ENCODE measurements at places on chromosomes 5 and 9. TPM values are rescaled to one million over a fixed set of nuclear protein-coding genes. Genes with fewer than 3 reads are reported as not detected.

Gene PCDH12
- total RNA-seq = 0.61 TPM

Gene OBP2B
- total RNA-seq = not detected

Gene RLN1
- total RNA-seq = not detected

DNA sequence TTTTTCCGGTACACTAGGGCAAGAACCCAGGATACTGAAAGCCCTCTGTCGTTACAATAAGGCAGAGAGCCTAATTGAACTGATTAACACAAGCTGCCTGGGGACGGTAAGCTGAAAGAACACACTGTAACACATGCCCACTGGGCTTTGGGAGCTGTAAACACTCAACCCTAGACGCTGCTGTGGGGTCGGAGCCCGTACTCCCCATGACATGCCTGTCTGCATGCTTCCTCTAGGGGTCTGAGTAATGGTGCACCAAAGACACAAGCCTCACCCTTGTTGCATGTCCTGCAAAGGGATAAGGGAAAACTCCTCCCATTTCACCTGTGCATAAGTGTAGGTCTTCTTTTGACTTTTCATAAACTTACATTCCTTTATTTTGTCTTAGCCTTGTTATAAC lies 194.0 kb downstream of the FBXL7 start:
- no peaks in the 10 kb centered on the region for H3K27me3 ChIP-seq
- H3K36me3 ChIP-seq = no peaks in the 10 kb centered on the region
- H3K4me3 ChIP-seq = no peak overlapping the region
- no peak overlapping the region for H3K27ac ChIP-seq
- no peak for DNase-seq

Gene CDC20B
- total RNA-seq = not detected

Gene PCAT7
- total RNA-seq = not detected

Gene NUTM2F
- not detected for total RNA-seq
